Progenitor cell of endocrine pancreas (in vitro differentiated cells): ENCODE measurements at places on chromosomes 11 and 22. TPM values are rescaled to one million over a fixed set of nuclear protein-coding genes. Genes with fewer than 3 reads are reported as not detected.

Gene MMP11
- 41.6 and 50.2 TPM in 2 replicates for total RNA-seq

Gene SHISA8
- total RNA-seq, result not detected in 2 replicates

Gene ASPHD2
- total RNA-seq, result 4.0 and 4.2 TPM in 2 replicates

- no peaks in the 10 kb centered on the region for H3K36me3 ChIP-seq
- no peak for DNase-seq
- peaks cover 24% of the 10 kb centered on the region for H3K27me3 ChIP-seq
- H3K4me3 ChIP-seq, result no peak overlapping the region
- H3K4me1 ChIP-seq, result peaks cover 10% of the 10 kb centered on the region
Observed at GRCh38 chr11:120722524-120722923, 211.0 kb downstream of the GRIK4 start.

DNA sequence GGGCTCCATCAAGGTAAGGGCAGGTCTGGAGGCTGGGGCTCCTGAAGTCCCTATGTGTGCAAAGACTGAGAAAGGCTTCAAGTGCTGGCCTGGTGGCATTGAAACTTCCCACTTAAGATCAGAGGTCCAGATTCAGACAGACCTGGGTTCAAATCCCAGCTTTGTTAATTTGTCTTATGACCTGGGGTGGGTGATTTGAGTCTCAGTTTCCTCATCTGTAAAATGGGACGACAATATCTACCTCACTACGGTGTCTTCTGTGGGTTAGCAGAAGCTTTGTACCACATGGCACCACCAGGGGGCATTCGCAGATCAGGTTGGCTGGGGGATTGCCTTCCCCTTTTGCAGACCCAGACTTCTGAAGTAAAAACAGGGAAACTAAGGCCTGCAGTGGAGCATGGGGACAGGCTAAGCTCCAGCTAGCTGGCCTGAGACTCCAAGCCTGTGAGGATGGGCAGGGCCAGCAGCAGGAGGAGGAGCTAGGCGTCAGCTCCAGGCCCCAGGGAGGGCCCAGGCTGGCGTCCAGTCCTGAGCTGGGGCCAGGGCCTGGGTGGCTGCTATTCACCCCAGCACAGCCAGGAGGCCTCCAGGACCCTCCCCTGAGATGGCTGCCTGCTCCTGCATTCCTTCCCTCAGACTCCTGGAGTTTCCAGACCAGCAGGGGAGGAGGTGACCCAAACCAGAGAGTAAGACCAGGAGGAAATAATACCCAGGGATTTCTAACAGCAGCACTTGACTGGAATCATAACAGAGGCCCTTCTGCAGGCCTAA is 1.5 kb downstream of the CASTOR1 start:
- peak; percentile 71 for DNase-seq
- H3K27ac ChIP-seq, result peak overlapping the region; percentile 90
- peak overlapping the region; percentile 80 for H3K4me3 ChIP-seq
- H3K27me3 ChIP-seq, result peaks cover 2% of the 10 kb centered on the region
- H3K36me3 ChIP-seq, result no peaks in the 10 kb centered on the region
